ENCODE measurements at places on chromosomes 11 and 22.

GRCh38 chr22:36724836-36725235 lies 21.3 kb upstream of the CACNG2 start:
- no peak for DNase-seq

- DNase-seq: no peak
Measured at GRCh38 chr11:1006762-1007161, 29.8 kb downstream of the MUC6 start.

- no peak for DNase-seq
Measured at GRCh38 chr11:45386972-45387371, 100.8 kb upstream of the SYT13 start.

DNA sequence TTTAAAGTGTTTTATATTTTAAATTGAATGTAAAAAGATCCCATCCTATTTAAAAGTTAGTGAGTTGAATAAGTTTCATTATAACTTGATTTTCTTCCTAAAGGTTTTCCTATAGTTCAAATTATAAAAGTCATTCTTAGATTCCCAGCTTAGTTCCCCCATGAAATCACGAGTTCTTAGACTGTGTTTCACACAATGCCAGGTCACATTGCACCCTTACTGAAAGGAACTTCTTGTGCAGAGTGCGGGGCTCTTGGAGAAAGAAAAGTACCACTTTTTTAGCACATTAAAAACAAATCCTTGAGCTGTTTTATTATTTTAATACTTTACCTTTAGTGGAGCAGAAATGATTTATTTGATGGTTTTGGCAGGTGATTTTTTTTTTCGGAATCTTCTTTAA lies 15.6 kb downstream of the GRAP2 start:
- no peak for DNase-seq

DNA sequence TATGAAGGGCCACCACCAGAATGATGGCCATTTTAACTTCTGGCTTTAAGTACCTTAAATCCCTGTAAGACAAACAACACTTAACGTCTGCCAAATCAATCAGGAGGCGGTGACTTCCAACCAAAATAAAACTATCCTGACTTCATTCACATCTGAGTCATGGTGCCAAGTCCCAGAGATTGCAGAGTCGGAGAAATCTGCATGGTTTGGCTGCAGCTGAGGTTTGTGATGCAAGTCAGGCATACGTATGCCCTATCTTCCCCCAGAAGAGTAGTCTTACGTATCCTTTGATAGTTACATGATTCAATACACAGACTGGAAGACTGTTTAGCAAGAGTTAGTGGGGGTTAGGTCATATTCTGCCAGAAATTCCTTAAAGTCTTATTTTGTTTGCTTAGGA lies 1.7 kb upstream of the GAB2 start:
- no peak for DNase-seq

GRCh38 chr11:8459711-8460399 lies 134.2 kb downstream of the STK33 start:
- DNase-seq: no peak

GRCh38 chr22:46827136-46827780 lies 64.8 kb downstream of the TBC1D22A start:
- DNase-seq: no peak

DNA sequence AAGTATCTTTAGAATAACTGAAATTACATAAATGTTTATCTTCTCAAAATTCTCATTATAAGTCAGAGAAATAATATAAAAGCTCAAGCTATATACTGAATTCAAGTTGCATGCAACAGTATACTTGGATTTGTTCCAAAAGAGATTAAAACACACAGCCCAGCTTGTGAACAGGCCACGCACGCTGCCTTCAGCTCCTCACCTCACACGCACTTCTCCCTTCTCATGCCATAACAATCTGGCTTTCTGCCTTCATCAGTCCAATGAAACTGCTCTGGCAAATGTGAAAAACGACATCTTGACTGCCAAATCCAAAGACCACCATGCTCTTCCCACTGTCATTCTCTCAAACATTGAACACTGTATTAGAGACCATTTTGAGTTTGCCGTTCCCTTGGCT lies 22.1 kb downstream of the ATP6V1E1 start:
- no peak for DNase-seq

- DNase-seq: no peak
Measured at GRCh38 chr11:66653123-66653522, 14.6 kb downstream of the RBM4 start.

DNA sequence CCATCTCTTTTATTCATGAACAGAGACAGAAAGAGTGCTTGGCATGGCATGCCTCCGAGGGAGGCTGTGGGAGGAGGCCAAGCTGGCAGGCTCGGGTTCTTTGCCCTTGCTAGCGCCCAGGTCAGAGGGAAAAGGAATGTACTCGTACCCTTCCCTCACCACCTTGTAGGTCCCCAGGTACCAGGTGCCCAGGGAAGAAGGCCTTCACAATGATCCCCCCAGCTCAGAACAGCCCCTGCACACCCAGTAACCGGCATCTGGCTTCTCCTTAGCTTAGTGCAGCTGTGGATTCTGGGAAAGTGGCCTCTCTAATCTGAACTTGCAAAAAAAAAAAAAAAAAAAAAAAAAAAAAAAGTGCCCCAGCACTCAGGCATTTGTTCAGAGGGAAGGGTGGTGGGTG lies 1.3 kb downstream of the HEPN1 start:
- DNase-seq: no peak

Measured in GM10248 (cell line).